ENCODE measurements at places on chromosomes 7 and 10.

DNA sequence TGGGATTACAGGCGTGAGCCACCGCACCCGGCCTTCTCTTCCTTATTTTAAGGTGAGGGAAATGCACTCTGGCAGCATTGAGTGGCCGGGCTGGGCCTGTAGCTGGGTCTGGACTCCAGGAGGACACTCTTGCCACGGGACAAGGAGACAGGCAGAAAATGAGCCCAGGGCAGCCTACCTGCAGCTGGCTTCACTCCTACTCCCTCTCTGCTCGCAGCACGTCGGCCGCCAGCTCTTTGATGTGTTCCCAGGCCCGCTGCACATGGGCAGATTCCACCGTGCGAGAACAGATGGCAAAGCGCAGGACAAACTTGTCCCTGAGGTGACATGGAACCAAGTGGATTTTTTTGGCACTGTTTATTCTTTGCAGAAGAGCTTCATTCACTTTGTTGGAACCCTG is 12.9 kb upstream of the FIGNL1 start:
- no peak overlapping the region for H3K27ac ChIP-seq
- peaks cover 5% of the 10 kb centered on the region for H3K27me3 ChIP-seq
- DNase-seq = no peak
- peaks cover 7% of the 10 kb centered on the region for H3K4me1 ChIP-seq
- H3K36me3 ChIP-seq = no peaks in the 10 kb centered on the region

DNA sequence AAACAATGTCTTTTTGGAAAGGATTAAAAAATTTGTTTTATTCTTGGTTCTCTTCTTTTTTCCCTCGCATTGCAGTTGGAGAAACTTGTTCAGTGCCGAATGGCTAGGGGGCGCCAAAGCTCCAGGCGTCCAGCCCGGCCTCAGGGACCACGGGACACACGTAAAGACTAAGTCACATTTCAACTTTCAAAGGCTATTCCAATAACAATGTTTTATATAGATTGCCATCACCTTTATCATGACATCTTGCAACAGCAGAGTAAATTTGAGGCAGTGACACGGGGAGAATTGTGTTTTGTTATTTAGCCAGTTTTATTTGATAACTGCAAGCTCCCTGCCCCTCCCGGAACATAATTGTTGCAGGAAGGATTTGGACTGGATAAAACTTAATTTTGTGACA is 2.2 kb upstream of the IGFBP3 start:
- H3K36me3 ChIP-seq = no peaks in the 10 kb centered on the region
- H3K27me3 ChIP-seq = peaks cover 31% of the 10 kb centered on the region
- no peak overlapping the region for H3K27ac ChIP-seq
- peak; percentile 73 for DNase-seq
- H3K4me1 ChIP-seq = peaks cover 28% of the 10 kb centered on the region

GRCh38 chr7:158282461-158283001 is 305.1 kb downstream of the PTPRN2 start:
- no peak for DNase-seq
- no peak overlapping the region for H3K27ac ChIP-seq
- no peaks in the 10 kb centered on the region for H3K36me3 ChIP-seq
- H3K4me3 ChIP-seq = no peak overlapping the region
- H3K27me3 ChIP-seq = no peaks in the 10 kb centered on the region
- no peaks in the 10 kb centered on the region for H3K4me1 ChIP-seq

DNA sequence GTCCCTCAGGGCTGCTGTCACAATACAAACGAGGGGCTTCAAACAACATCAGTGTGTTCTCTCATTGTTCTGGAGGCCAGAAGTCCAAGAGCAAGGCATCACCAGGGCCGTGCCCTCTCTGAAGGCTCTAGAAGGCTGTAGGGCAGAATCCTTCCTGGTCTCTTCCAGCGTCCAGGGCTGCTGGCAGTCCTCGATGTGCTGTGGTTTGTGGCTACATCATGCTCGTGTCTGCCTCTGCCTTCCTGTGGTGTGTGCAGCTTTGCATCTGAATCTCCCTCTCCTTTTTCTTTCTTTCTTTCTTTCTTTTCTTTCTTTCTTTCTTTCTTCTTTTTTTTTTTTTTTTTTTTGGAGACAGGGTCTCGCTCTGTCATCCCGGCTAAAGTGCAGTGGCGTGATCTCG is 103.5 kb downstream of the INSYN2A start:
- H3K4me1 ChIP-seq = no peaks in the 10 kb centered on the region
- H3K4me3 ChIP-seq = no peak overlapping the region
- H3K27me3 ChIP-seq = no peaks in the 10 kb centered on the region
- no peaks in the 10 kb centered on the region for H3K36me3 ChIP-seq

- H3K27ac ChIP-seq = no peak overlapping the region
- no peak overlapping the region for H3K4me3 ChIP-seq
- H3K36me3 ChIP-seq = no peaks in the 10 kb centered on the region
Observed at GRCh38 chr7:205115-206010, 13.0 kb downstream of the FAM20C start.
